H9 (cell line): ENCODE measurements at places on chromosomes 6 and 20.

DNA sequence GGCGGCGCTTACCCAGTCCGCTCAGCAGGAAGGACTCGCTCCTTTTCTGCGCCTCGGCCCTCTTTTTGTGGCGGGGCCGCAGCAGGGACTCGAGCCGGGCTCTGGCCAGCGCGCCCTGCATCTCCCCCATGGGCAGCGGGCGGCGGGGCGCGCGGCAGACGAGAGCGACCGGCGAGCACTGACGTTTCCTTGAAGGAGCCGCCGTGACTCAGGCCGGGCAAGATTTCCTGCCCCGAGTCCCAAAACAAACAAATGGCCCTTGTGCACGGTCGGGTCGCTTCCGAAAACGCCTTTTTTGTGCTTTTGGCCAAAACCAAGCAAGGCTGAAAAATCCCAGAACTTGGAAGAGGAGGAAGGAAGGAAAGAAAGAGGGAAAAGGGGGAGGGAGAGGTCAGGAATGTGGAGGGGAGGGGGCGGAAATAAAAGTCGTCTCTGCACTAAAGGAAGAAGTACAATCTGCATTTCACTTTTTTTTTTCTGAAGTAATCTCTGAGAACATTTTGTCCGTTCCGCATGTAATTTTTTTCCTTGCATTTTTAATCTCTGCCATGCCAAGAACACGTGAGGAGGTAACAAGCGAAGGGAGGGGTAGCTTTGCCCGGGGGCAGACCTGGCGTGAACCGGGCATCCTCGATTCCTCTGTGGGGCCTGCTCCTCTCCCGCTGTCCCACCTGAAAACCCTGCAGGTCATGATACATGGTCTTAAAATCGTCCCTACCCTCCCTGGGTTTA lies 123.3 kb upstream of the SLC2A12 start:
- no peak for DNase-seq

GRCh38 chr6:163825033-163825432 lies 410.5 kb downstream of the QKI start:
- no peak for DNase-seq

DNA sequence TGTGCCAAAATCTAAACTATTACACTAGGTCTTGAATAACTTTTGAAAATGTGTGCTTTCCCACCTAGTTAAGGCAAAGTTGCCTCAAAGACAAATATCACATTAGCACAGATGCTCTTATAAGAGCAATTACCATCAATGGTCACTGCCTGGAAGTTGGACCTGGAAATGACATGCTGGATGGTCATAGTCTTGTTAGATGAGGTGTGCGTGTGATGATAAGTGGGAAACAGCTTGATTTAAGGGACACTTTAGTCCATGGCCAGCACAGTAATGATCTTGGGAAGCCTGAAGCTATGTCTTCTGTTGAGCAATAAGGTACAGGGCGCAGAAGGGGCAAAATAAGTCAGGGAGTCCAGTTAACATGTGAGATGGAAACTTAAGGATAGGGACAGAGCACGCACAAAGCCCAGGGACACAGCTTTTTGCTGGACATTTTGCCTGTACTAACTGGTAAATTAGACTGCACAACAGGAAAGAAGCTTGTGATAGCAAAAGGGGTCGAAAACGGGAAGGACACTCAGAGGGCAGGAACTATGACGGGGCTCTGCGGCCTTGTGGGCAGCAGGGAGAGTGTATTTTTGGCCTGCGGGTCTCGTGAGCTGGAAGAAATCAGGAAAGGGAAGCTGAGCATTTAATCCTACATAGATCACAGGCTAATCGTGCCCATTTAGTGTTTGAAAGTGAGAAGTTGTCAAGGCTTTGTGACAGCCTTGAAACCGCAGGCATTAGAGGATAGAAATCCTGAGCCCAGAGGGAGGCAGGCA lies 66.7 kb upstream of the BMP2 start:
- DNase-seq, result no peak

DNA sequence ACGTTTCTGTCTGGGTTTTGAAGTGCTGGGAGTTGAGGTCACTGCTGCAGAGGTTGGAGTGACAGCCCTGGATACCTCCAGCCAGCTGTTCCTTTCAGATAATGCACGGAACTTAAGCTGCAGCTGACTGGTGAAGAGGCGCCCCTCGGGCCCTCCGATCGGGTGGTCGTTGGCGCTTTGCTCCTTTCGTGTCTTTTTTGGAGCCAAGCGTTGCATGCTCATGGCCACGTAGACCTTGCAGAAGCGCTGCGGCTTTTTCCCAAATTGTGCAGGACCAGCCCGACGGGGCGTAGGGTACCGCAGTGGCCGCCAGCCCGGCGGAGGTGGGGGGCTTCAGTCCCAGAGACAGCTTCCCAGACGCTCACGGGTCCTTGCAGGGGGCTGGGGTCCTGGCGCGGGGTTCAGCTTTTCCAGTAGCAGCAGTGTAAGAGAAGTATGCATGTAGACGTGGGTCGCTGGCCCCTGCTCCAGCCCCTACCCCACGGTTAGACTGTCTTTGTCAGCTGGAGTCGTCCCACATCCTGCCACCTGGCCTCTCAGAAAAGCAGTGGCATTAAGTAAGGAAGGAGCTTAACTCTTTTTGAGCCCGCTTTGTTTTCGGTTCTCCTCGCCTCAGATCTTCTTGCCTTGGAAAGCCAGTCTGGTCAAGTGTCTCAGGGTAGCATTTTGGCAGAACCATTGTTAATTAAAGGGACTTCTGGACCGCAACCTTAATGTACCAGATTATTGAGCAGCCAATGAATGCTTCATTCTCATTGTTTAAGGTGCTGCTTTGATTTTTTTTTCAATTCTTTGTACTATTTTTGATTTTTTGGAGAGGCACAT lies 838 bp downstream of the TNFAIP3 start:
- peak; percentile 54 for DNase-seq

DNA sequence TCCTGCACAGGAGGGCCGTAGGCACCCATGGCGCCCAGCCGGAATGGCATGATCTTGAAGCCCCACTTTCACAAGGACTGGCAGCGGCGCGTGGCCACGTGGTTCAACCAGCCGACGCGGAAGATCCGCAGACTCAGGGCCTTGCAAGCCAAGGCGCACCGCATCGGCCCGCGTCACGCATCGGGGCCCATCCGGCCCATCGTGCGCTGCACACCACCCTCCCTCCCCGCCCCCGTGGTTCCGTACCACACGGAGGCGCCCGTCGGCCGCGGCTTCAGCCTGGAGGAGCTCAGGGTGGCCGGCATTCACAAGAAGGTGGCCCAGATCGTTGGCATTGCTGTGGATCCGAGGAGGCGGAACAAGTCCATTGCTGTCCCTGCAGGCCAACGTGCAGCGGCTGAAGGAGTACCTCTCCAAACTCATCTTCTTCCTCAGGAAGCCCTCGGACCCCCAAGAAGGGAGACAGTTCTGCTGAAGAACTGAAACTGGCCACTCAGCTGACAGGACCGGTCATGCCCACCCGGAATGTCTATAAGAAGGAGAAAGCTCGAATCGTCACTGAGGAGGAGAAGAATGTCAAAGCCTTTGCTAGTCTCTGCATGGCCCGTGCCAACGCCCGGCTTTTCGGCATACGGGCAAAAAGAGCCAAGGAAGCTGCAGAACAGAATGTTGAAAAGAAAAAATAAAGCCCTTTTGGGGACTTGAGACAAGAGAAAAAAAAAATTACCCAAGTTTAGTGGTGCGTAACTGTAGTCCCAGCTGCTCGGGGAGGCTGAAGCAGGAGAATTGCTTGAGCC lies 9.9 kb upstream of the NCOA5 start:
- peak; percentile 76 for DNase-seq
